ENCODE measurements at places on chromosomes 6 and 20.

DNA sequence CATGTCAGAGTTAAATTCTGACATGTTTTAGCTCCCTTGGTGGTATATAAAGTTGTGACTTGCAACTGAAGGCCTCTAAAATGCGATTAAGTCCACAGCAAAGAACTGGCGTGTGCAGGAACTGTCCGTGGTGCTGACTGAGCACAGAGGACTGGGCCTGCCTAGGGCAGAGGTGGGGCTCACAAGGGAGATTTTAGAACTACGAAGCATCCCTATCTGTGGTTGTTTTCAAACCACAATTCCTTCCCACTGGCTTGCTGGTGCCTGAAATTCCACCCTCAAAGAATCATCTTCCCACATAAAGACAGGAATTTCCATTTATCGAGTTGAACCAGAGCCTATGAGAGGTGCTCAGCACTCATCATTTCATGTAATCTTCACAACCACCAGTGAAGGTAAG is 30.1 kb downstream of the RIMS4 start:
- no peak for DNase-seq

GRCh38 chr6:147839708-147840610 is 331.5 kb downstream of the SAMD5 start:
- no peak for DNase-seq

DNA sequence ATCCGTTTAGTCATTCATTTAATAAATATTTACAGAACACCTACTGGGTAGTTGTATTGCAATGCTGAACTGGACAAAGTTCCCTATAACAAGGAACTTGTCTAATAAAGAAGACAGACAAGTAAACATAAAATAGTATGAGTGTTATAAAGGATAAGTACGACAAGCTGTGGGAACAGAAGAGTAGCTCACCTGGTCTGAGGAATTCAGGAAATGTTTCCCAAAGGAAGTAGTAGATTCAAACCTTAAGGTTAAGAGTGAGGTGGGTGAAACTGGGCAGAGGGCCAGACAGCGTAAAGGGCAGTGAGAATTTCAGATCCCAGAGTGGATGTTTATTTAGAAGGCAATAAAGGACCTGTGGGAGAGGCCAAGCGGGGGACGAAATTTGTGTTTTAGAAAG is 72.3 kb upstream of the CD2AP start:
- DNase-seq, result no peak

DNA sequence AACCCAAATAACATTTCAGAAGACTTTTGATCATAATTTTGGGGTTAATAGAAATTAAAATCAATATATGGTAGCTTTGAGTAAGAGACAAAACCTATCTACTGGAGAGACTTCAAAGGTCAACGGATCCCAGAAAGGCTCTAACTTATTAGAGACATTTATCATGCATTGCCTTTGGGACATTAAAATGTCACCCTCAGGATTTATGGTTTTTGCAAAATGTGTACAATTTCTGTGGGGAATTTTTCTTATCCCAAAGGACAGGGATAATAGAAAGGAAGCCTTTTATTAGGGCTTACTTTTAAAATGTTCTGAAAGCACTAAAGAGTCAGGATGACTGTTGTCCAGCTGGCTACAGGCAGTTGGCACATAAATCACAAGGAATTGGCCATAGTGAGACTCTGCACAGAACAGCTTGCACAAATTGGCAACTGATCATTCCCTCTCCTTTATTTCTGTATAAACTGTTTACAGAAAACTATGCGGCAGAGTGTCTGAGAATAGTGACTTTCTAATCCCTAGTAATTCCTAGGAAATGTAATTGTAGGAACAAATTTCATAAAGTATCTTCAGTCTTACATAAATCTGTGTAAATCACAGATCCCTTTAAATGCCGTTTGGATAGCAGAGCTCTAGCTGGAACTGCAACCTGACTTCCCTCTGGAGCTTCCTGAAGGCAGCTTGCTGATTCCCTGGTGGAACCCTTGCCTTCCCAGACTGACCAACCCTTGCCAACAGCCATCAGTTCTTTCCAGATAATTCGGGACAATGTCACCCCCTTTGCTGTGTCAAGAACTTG is 201.1 kb upstream of the PREP start:
- no peak for DNase-seq

DNA sequence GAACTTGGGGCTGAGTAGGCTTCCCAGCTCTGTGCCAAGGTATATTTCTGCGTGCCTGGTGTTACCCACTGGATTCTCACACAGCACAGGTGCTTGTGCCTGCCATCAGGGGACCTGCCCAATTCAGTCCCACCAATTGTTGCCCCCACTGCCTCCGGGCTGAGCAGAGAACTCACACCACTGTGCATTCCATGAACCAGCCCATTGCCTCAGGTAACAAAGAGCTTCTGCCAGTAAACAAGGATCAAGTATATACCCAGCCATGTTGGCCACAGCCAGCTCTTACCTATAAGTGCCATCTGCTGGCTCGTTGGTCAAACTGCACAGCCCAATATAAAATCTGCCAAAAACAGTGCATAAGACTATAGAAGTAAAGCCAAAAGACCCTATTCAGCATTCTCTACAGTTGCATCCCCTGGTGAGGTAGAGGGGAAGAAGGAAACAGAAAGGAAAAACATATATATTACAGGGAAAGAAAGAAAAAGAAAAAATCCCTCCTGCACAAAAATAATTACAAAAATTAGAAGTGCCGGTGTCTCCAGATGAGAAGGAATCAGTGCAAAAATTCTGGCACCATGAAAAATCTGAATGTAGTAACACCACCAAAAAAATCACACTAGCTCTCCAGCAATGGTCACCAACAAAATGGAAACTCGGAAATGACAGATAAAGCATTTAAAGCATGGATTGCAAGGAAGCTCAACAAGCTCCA is 241.4 kb downstream of the IBTK start:
- DNase-seq, result no peak

DNA sequence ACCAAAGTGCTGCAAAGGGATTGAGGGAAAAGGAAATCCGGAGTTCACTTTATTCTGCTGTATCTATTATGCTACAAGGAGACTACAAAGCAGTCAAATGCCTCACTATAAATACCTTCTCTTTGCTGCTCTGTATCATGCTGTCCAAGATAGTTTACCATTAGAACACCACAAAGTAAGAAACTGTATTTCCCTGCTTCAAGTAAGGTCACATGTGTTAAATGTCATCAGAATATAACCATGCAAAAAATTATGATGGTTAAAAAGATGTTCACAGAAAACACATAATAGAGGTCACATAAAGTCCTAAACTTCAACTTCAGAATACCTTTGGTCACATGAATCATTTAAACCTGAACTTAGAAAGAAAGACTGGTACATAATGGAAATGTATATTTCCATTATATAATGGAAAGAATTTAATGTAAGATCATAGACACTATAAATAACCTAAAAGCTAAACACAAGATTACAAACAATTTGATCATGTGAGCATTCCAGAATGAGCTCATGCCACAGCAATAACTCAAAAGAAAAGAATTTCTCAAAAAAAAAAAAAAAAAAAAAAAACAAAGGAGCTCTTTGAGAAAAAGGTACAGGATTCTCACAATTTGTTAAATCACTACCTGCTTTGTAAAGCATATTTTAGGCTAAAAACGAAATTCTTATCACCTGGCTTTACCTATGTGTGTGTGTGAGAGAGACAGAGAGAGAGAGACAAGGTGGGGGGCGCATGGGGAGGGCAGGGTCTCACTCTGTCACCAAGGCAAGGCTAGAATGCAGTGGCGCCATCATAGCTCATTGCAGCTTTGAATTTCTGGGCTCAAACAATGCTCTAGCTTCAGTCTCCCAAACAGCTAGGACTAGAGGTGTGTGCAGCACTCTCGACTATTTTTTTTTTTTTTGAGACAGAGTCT is 58.7 kb downstream of the KIF13A start:
- DNase-seq, result no peak

DNA sequence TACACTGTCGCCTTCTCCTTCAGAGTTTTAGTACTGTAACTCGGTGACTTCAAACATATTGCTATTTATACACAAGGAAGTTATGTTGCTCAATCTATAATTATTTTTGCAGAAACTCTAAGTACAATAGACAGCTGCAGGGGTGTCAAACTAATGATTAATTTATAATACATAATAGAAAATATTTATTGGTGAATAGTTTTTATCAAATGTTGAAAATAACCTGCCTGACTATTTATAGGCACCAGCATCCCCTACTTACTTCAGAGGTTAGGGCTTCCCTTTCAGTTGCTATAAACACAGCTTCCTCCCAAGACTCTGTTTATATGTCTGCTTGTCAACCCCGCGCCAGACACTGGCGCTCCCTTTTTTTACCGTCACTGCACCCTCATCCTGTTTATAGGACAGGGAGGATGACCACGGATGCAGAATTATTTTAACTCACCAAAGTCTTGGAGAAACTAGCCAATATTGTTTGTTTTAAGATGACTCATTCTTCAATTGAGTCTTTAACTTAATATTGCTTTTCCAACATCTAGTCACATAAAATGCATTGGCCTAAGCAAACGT is 225.0 kb downstream of the ALDH8A1 start:
- DNase-seq, result no peak
